ENCODE measurements at places on chromosomes 1 and 21.
A peak's percentile ranks its signal among the peaks of the same experiment; 100 is the strongest.

- DNase-seq: no peak
Observed at GRCh38 chr1:43199093-43199726, 27.1 kb downstream of the CFAP57 start.

- DNase-seq: no peak
Observed at GRCh38 chr1:77040826-77041225, 173.5 kb downstream of the ST6GALNAC5 start.

DNA sequence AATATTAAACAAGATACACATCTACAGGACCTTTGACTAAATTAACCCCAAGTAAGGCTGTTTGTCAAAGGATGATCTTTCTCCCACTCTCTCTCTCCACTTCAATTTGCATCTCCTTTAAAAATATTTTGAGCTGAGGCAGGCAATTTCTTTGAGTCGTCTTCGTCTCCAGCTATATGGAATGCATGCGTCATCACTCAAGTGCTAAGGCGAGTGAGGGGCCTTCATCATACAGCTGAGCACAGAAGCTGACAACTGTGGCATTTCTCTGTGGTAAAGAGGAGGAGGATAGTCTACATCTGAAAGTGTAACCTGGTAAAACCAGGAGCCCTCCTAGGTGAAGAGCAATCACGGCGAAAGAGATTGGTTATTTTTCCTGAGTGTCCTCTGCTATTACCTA, 7.6 kb downstream of the EPHX4 start:
- DNase-seq: no peak

GRCh38 chr1:212981571-212982328, 31.4 kb downstream of the VASH2 start:
- no peak for DNase-seq

- DNase-seq: no peak
Observed at GRCh38 chr1:46489638-46490405, at the start of gene DMBX1. Gene DMBX1 (plus strand): TSS chr1:46489836. CDS start chr1:46507011, 17,175 bp downstream.

GRCh38 chr1:143680304-143680703, 291.5 kb downstream of the FAM72C start:
- DNase-seq: no peak

DNA sequence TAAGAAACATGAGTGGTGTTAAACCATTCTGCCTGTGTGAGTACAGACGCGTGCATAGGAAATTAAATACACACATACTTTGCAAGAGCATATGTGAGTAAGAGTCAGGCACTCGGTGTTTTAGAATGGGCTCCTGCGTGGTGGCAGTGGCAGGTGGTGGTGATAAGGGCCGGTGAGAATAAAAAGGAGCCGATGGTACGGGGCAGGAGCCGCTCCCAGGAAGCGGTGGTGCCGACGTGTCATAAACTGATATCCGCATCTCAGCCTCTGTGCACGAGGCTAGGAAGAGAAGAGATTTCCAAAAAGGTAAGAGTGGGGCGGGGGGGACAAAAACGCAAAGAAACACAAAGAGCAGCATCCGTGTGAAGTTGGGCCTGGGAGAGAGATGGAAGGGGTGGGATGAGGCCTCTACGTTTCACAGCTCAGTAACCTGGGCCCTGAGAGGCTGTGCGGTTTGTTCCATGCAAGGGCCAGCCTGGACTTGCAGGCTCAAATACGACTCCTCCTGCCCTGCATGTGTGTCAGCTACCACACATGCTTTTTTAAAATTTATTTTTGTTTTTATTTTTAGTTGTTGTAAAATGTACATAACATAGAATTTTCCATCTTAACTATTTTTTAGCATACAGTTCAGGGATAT, 127.7 kb upstream of the COL6A1 start:
- DNase-seq: no peak

GRCh38 chr1:183636334-183636682, 725 bp upstream of the ARPC5 start:
- no peak for DNase-seq

DNA sequence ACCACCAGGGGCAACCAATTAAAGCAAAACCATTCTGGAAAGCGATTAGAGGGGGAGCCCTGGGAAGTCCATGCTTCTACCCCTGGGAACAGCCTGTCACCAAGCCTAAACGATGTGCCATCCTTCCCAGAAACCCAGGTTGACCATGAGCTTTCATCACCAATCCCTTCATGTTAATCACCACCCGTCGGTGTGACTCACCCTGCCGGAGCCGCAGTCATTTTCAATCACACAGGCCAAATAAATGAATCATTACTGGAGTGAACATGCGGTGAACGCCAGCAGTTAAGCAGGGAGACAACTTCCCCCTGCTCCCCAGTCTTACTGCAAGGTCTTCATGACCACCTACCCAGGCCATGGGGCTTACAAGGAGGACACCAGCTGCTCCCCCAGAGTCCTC, 308.8 kb downstream of the AJAP1 start:
- DNase-seq: no peak

GRCh38 chr1:8816264-8816663, 1.2 kb downstream of the RERE start:
- no peak for DNase-seq

DNA sequence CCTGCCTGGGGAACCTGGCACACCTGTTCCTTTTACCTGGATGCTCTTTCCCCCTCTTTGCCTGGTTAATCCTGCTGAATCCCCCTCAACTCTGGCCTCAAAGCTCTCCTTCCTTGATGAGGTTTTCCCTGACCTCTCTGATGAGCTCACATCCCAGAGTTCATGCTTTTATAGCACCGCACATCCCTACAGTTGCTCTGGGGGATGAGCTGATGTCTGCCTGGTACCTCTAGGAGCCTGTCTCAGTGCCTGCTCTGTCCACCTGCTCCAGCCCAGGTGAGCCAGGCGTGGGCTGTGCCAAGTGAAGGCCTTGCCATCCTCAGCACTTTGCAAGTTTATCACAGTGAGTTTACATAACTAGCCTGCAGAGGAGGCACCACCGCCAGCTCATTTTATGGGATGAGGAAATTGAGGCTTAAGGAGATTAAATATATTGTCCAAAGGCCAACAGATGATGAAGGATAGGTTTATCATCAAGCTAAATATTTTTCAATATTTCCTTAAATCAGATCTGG, 58.6 kb upstream of the TMPRSS2 start:
- DNase-seq: no peak

DNA sequence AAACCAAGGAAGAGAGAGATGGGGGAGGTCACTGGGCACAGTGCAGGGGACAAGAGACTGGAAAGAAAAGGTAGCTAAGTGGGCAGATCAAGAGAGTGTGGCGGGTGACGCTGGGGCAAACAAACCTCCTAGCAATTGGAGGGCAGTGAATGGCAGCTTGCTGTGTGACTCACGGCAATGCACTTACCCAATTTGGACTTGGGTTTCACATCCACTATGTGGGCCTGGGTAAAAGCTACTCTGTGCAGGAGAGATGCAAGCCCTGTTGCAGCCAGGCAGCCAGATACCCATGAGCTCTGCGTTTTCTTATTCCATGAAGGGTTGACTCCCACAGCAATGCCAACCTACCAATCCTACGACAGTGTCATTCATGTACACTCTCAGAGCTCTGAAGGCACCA, 9.5 kb downstream of the PLXNA2 start:
- DNase-seq: no peak

DNA sequence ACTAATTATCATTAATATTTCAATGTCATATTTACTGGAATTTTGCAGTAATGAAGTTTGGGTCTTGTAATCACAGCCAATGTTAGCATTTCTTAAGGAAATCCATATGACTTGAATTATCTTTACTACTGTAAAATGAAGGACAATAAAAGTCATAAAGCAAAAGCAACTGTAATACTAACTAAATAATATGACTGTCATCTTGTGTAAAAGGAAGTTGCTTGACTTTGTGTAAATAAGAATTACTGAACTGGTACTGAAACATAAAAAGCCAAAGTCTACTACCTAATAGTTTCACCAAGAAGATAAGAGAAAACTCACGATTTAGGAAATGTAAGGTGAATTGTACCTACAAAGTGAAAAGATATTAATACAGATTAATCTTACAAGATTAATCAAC, 57.5 kb downstream of the ATP6V1G3 start:
- DNase-seq: no peak

- no peak for DNase-seq
Observed at GRCh38 chr1:177812650-177813049, 157.2 kb downstream of the SEC16B start.

DNA sequence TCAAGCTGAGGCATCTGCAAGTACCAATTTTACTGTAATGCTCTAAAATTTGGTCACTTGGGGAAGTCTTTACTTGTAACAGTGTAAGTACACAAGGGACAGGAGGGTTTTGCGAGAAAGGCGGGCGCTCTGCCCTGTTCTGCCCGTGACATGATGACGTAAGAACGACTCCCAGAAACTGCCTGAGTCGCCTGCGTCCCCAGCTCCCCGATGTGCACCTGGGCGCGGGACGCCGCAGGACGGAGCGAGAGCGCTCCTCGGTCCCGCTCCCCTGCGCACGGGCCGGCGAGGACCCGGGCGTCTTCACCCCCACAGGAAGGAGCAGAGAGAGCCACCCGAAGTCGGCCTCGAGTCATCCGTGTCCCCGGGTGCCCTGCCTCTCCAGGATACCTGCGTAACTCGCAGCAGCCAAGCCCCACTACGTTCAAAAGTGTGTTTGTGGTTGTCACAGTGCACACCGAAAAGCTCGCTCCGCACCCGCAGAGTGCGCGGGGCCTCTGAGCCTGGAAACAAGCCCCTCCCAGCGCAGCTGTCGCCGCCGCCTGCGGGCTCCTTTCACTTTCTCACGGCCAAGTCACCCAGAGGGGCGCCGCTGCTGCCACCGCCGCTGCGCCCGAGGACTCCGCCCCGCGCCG, 3.3 kb upstream of the ZBTB18 start:
- peak; percentile 87 for DNase-seq

GRCh38 chr1:155598842-155599331, 11.1 kb upstream of the MSTO1 start:
- DNase-seq: no peak

GRCh38 chr1:10152709-10153284, 57.6 kb upstream of the KIF1B start:
- DNase-seq: no peak

GRCh38 chr1:115190540-115191170, 101.4 kb upstream of the TSPAN2 start:
- DNase-seq: no peak

GRCh38 chr1:45842786-45843185, 39.4 kb downstream of the MAST2 start:
- no peak for DNase-seq

DNA sequence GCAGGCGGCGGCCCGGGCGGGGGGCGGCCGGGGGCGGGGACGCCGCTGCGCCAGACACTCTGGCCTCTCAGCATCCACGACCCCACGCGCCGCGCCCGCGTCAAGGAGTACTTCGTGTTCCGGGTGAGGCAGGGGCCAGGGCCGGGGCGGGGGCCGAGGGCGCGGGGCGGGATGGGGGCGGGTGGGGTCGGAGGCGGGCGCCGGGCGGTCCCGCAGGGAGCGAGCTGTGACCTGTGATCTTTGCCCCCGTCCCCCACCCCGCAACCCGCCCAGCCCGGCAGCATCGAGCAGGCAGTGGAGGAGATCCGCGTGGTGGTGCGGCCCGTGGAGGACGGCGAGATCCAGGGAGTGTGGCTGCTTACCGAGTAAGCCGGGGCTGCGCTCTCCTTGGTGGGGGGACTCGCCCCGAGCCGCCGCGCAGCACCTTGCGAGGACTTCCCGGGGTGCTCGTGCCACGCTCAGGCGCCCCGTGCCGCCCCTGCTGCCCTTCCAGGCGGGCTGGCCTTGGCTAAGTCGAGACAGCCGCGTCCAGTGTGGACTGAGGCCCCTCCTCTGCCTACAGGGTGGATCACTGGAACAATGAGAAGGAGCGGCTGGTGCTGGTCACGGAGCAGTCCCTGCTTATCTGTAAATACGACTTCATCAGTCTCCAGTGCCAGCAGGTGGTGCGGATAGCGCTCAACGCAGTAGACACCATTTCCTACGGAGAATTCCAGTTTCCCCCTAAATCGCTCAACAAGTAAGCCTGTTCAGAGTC, 514 bp downstream of the TPRG1L start:
- no peak for DNase-seq

DNA sequence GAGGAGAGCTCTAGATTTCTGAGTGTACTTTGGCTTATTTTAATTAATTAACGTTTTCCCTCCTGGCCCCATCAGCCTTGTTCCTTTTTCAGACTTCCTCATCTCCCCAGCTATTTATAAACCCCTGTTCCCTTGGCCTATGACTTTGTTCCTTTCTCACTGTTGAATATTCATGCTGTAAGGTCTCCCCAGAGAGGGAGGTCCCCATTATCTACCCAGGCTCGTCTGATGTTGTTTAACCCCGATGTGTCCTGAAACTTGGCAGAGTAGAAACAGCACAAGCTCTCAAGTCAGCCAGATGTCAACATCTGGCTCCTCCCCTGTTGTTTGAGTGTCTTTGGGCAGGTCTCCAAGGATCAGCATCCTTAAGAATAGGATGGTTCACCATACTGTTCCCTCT, 153.6 kb downstream of the HIVEP3 start:
- DNase-seq: no peak

GRCh38 chr1:109620401-109620791, 759 bp downstream of the AMPD2 start:
- no peak for DNase-seq

GRCh38 chr1:92482665-92483609, 3.8 kb downstream of the GFI1 start:
- no peak for DNase-seq

DNA sequence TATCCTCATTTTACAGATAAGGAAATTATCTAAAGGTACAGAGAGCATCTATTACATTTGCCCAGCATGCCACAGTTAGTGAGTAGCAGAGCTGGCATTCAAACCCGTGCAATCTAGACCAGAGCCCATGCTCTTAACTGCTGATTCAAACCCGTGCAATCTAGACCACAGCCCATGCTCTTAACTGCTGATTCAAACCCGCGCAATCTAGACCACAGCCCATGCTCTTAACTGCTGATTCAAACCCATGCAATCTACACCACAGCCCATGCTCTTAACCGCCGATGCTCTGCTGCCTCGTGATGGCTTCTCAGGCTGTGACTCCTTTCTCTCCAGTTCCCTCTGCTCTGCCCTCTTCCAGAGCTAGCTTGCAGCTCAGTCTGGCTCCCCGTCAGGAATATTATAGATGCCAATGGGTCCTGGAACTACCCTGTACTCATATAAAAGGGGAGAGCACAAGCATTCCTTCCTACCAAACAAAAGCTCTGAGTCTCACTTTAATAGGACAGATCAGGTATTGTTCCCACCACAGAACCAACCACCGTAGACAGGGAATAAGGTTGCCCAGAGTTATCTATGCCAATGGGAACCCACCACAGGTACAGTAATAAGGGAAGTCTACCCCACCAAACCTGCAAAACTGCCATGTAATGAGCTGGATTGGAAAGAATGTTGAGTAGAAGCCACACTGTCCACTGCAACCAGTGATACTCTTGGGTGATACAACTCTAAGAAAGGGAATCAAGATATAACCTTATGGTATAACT, 78.4 kb downstream of the SMYD3 start:
- DNase-seq: no peak

GRCh38 chr1:206900149-206900548, 2.9 kb downstream of the IL24 start:
- no peak for DNase-seq

DNA sequence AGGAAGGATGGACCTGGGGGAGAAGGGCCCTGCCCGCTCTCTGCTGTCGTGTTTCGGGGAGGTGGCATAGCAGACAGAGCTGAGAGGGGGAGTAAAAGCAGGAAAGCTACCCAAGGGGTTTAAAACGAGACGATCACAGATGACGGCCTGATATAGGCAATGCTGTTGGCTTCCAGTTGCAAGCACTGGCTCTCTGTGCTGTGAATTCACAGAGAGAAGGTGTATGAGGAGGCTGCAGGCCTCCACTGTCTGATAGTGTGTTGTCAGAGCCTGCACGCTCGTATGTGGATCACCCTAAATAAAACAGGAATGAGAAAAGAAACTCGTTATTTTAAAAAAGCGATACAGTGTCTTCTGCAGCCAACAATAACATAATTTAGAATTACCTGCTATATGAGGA, 57.4 kb downstream of the LGR6 start:
- DNase-seq: no peak

- DNase-seq: no peak
Observed at GRCh38 chr21:18478513-18478912, 74.9 kb upstream of the TMPRSS15 start.
